ENCODE measurements at places on chromosomes 12 and 14. TPM values are rescaled to one million over a fixed set of nuclear protein-coding genes. Genes with fewer than 3 reads are reported as not detected.

Gene TAS2R19
- total RNA-seq, result 2.7 TPM

Gene SCN8A
- total RNA-seq, result 0.08 TPM

Gene TAS2R9
- not detected for total RNA-seq

Gene AREL1
- total RNA-seq, result 33.5 TPM

All from GM12878 (cell line).